Hepatic stellate cell (primary cell): ENCODE measurements at places on chromosomes 2 and 18.

DNA sequence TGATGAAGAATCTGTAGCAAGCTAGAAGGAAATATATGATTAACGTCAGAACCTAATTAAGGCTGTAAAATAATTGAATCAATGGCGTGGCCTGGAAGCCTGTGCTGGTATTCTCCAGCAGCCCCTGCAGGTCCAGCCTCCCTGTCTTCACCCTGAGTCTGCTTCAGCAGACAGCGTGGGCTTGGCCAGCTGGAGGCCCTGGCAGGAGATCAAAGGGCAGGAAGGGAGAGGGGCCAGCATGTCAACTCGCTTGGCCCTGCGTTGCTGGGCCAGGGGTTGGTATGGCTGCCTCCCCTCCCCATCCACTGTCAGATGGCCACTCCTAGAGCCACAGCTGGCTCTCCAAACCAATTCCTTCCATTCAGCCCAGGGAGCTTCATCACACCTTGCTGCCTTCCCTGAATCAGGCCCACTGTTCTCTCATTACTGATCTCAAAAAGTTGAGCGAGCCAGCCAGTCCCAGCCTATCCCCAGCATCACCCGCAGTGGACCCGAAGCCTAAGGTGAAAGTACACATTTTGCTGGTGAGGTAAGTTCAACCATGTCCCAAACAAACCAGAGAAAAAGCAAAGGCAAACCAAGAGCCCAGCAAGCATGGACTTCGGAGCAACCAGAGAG, 228.4 kb upstream of the AGAP1 start:
- DNase-seq: no peak

GRCh38 chr2:30148850-30149249, 2.0 kb downstream of the YPEL5 start:
- no peak for DNase-seq

DNA sequence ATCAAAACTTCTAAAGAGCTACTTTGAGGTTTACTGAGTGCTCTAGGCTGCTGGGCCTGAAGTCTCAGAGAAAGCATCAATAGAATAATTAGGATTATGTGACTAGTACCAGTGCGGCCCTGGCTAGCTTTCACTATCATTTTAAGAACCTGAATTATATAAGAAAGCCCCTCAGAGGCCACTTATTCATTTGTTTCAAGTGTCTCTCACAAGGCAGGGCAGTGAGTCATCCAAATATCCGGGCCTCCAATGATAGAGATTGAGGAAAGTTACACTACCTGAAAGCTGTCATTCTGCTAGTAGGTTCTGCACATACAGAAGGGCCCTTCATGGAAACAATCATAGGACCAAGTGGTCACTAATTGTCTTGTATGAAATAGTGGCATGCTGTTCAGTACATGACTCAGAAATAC, 193.1 kb downstream of the L3MBTL4 start:
- DNase-seq: no peak

GRCh38 chr18:78528411-78529258, 451.0 kb upstream of the SALL3 start:
- DNase-seq: no peak

- DNase-seq: no peak
Observed at GRCh38 chr2:35114765-35115164, 1240.8 kb upstream of the CRIM1 start.

- no peak for DNase-seq
Observed at GRCh38 chr2:11955314-11955713, 208.9 kb downstream of the LPIN1 start.

- no peak for DNase-seq
Observed at GRCh38 chr2:239206042-239206441, 194.8 kb downstream of the HDAC4 start.

DNA sequence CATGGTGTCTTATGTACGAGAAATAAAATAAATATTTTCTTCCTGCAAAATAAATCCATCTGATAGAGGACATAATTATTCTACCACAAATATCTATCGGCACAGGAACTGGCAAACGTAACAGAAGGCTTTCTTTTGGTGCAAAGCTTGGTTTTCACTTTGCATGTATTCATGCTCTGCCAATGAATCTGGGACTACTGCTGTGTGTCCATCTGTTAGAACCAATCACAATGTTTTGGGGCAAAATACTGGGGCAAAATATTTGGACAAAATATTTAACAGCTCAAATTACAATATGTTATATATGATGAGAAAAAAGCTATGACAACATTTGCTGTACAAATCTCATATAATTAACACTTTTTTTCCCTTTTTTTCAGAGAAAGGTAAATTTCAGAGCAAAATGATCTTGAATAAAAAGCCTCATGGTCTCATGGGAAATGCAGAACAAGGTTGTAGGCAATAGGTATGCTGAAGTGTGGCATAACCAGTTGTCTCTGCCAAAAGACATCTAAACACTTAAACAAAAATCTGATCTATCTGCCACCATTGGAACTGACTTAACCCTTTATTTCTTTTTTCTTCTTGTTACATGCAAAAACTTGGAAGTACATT, 923.2 kb downstream of the CPS1 start:
- no peak for DNase-seq

DNA sequence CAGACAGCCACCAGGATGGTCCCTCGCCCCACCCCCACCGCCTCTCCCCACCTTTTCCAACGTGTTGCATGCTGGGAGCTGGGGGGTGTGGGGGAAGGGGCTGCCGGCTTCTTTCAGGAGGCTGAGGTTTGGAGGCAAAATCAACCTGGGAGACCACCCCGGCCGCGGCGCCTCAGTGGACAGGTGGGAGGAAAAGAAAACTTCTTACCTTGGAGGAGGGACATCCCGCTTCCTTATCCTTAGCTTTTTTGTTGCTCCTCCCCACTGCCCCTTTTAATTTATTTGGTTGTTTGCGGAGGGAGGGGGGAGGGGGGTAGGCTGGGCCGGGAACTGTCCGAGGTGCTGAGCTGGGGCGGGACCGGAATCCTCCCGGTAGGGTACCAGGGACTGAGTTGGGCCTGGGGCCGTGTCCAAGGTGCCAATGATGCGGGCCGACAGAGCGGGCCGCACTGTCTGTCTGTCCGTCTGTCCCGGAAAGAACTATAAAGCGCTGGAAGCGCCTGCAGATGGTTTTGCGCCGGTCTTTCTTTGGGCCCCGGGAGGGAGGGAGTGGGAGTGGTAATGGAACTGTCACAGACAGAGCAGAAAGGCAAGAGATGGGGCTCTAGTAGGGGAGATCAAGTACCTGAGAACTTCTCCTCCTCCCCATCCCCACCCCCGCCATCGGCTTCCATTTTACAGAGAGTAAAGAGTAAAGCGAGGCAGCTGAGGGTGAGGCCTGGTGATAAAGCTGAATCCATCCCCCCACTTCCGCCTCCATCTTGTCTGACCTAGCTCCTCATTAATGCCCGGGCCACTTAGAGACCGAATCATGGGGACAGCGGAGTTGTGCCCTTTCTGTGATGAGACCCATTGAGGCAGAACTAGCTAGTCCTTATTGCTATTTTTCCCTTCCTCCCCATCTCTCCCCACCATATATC, 2.4 kb downstream of the CDK5R2 start:
- no peak for DNase-seq

- no peak for DNase-seq
Observed at GRCh38 chr2:100185516-100185915, 43.1 kb upstream of the AFF3 start.

GRCh38 chr2:57515366-57515765, 531.2 kb upstream of the VRK2 start:
- no peak for DNase-seq

GRCh38 chr18:845152-845819, 33.2 kb upstream of the YES1 start:
- DNase-seq: peak; percentile 22

DNA sequence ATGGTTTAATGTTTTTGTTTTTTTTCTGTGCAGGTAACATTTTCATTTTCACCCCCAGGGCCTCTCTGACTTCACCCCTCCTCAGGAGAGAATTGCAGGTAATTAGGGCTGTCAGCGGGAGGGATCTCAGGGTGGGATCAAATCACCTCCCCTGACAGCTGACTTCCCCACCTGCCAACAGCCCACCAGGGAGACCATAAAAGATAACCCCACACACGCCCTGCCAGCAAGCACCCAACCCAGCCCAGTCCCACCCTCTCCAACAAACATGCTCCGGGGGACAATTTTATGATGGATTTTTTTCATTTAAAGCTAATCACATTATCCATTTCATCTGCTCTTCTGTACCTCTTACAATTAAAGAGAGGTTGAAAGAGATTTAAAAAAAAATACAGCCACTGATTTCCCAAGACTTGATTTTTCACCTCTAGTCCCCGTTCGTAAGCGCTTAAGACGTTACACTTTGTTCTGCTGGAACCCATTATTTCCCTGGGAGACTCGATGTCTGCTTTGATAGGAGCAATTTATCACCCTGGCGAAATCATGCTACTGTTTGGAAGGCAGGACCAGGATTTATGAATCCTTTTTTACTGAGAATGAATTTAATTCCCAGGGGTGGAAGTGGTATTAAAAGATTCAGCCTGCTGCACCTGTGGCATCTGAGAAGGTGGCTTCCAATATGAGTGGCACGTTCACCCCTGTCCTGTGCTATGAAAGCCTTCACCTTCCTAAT, 232.9 kb upstream of the ID2 start:
- no peak for DNase-seq

GRCh38 chr2:175887776-175888175, 114.3 kb downstream of the LNPK start:
- no peak for DNase-seq

GRCh38 chr2:56021579-56021978, 98.0 kb upstream of the EFEMP1 start:
- DNase-seq: no peak

- no peak for DNase-seq
Observed at GRCh38 chr2:132897111-132897510, 227.1 kb upstream of the LYPD1 start.

DNA sequence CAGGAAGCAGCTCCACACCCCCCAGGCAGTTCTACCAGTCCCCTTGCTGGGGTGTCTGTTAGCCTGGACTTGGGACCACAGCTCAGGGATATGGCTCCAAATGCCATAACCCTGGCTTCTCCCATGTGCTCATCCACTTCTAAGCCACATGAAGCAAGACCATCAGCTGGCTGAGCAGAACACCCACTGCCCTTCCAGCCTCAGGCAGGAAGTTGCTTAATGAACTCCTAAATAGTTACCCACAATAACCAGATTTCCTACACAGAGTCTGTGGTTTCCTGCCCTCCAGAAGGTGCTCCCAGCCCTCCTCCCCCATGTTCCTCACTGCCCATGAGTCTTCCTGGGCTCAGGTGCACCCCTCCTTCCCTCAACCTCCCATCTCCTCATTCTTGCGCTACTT, 98.3 kb upstream of the EPC2 start:
- no peak for DNase-seq

- DNase-seq: no peak
Observed at GRCh38 chr2:129754421-129754820, 225.0 kb upstream of the RAB6C start.

DNA sequence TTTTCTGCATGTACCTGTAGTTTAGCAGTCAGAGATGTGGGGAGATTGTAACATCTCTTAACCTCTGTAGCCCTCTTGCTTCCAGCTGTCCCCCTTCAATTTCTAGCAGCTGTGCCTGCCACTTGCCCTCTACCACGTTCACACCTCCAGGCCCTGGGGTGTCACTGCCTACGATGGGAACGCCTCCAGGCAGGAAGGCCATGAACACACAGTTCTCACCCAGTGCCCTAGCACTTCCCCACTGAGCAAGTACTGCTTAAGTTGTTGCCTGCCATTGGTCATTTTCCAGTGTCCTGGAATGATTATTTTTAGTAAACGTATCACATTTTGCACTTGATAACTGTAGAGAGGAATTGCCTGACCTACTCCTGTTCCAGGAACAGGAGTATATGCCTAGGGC, 77.1 kb upstream of the B3GNT7 start:
- no peak for DNase-seq

GRCh38 chr2:234869164-234869563, 82.7 kb upstream of the SH3BP4 start:
- DNase-seq: no peak

DNA sequence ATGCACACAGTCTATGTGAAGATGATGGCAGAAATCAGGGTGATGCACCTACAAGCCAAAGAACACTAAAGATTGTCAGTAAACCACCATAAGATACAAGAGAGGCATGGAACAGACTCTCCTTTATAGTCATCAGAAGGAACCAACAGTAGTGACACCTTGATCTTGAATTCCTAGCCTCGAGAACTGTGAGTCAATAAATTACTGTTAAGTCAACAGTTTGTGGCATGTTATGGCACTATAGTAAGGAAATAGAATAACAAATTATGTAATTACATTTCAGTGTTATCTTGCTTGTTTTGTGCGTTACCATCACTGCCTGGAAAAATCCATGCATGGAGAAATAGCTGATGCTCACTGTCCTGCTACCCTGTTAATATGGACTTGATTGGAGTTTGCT, 110.2 kb upstream of the LRP1B start:
- DNase-seq: no peak

DNA sequence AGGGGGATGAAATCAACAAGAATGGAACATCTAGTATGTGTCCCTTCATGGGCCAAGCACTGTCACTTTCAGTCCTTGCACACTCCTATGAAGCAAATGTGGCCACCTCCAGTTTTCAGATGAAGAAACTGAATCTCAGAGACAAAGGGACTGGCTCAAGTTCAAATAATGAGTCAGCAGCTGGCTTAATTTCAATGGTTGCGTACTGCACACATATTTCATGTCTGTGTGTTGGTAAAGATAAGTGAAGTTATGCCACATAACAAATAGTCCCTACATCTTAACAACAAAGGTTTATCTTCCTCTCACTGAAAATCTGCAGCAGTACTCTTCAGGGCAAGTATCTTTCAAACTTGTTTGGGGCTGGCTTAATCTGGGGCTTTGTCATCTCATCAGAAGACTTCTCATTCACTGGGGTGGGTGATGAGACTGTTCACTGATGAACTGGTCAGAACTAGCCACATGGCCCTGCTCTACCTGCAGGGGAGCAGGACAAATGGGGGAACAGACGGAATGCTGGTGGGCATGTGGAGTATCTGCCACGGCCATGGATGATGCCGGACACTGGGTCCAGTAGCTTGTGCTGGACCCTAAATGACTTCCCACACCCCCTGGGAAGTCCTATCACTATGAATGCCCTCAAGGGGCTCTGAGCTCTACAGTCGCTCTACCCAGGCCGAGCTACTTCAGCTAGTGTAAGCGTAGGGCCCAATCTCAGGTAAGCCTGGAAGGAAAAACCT, 263.2 kb downstream of the CYP26B1 start:
- no peak for DNase-seq

DNA sequence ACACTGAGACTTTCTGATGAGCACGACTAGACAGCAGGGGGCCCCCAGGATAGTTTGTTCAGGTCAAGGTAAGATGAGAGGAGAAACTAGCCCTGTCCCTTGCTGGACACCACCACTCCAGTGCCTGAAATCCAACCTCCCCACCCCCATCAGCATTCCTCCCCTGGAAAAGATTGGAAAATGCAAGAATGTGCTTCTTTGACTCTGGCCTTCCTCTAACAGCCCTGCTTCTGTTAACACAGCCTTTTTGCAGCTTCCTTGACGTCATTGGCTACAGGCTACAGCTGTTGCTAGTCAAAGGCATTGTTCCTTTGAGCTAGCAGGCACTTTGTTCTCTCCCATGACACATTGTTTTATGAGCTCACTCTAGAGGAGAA, 20.1 kb upstream of the LTBP1 start:
- peak; percentile 5 for DNase-seq

- DNase-seq: no peak
Observed at GRCh38 chr2:19723021-19723420, 178.8 kb downstream of the TTC32 start.

- DNase-seq: no peak
Observed at GRCh38 chr18:48620071-48620470, 81.2 kb downstream of the CTIF start.
